ENCODE measurements at places on chromosomes 6 and 20. TPM values are rescaled to one million over a fixed set of nuclear protein-coding genes. Genes with fewer than 3 reads are reported as not detected.

Gene SMOC2
- not detected for total RNA-seq

Gene ANGPT4
- total RNA-seq, result under 0.01 TPM

Gene KCNQ5
- 5.1 TPM for total RNA-seq

Gene BTN1A1
- total RNA-seq, result under 0.01 TPM

Gene TMEM244
- not detected for total RNA-seq

Gene SYCP2
- total RNA-seq, result 1.1 TPM

Gene XKR7
- total RNA-seq, result under 0.01 TPM

Gene COX4I2
- not detected for total RNA-seq

Gene GDAP1L1
- total RNA-seq, result not detected

Gene CRISP3
- total RNA-seq, result not detected

Gene ADGB
- not detected for total RNA-seq

Gene TTK
- total RNA-seq, result 6.2 TPM

Gene SIRT5
- total RNA-seq, result 6.1 TPM

All from regular cardiac myocyte (primary cell).